Right atrium auricular region (tissue), 2 donors: ENCODE measurements at places on chromosomes 1 and 21.

DNA sequence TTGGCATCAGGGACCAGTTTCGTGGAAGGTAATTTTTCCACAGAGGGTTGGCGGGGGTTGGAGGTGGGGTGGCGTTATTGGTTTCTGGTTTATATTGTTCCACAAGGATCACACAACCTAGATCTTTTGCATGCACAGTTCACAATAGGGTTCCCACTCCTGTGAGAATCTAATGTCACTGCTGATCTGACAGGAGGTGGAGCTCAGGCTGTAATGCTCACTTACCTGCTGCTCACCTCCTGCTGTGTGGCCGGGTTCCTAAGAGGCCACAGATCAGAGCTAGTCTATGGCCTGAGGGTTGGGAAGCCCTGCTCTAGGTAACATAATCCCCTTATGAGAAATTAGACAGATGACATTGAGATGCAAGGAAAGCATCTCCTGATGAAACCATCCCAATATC is 12.6 kb downstream of the GBP5 start:
- no peak for DNase-seq

GRCh38 chr1:167573035-167573434 is 19.5 kb upstream of the CREG1 start:
- DNase-seq, result no peak

- DNase-seq, result peak; percentile 30
These were observed 11.4 kb downstream of the SLC5A9 start for GRCh38 chr1:48233666-48234485.

- DNase-seq, result no peak
These were observed 13.5 kb upstream of the RNF186 start for GRCh38 chr1:19828546-19828945.

DNA sequence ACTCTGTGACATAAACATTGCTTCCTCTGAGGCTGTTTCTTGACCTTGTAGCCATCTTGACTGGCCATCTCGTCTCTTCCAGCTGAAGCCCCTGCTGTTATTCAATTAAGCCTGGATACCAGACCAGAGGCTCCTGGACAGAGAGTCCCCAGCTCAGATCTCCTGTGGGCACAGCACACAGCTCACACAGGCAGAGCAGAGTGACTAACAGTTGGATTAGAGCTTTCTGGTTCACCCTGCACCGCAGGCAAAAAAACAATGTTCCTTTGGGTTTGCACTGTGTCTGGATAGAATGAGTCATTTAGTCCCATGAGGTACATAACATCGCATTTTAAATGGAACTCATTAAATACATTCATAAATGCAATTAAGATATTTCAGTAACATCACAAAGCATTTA is 33.4 kb upstream of the USH2A start:
- DNase-seq, result no peak

DNA sequence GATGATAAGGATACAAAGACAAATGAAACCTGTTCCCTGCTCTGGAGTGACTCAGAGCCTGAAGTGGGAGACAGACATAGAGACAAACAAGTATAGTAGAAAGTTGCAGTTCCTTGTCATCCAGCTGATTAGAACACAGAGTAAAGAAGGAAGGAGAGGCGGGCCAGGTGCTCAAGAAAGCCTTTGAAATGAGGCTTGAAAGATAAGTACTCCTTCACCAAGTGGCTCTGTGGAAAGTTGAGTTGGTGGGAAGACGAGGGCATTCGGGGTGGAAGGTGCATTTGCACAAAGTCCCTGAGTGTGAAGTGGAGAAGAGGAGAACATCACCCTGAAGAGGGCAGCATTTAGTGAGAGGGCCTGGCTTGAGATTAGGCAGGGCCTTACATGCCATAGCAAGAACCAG is 17.0 kb downstream of the MARK1 start:
- no peak for DNase-seq

DNA sequence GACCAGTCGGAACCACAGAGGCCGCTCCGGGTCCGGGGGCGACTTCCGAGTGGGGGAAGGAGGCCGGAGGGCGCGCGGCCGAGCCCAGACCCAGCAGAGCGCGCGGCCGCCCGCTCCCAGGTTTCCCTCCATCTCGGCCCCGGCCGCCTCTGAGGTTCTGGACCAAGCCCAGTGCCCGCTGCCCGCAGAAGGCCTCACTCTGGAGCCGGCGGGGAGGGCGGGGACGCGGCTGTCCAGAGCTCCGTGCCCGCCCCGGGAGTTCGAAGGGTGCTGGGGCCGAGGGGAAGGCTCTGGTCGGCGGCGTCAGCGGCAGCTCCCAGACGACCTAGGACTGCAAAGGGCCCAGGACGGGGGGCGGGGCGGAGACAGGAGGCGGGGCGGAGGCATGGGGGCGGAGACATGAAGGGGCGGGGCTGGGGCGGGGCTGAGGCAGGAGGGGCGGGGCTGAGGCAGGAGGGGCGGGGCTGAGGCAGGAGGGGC is 48.0 kb upstream of the SLC19A1 start:
- DNase-seq, result no peak

- DNase-seq, result no peak
These were observed 33.0 kb downstream of the ZNF496 start for GRCh38 chr1:247298701-247299100.

GRCh38 chr21:45228171-45228641 is 59.5 kb downstream of the POFUT2 start:
- DNase-seq, result peak; percentile 75

- DNase-seq, result no peak
These were observed 33.7 kb downstream of the CDCA8 start for GRCh38 chr1:37725851-37726613.

- DNase-seq, result no peak
These were observed 17.0 kb downstream of the MX2 start for GRCh38 chr21:41378849-41379248.

GRCh38 chr1:150259758-150260669 is 2.4 kb downstream of the CA14 start:
- DNase-seq, result no peak

- DNase-seq, result no peak
These were observed 140.1 kb upstream of the NFIA start for GRCh38 chr1:60942291-60942690.

DNA sequence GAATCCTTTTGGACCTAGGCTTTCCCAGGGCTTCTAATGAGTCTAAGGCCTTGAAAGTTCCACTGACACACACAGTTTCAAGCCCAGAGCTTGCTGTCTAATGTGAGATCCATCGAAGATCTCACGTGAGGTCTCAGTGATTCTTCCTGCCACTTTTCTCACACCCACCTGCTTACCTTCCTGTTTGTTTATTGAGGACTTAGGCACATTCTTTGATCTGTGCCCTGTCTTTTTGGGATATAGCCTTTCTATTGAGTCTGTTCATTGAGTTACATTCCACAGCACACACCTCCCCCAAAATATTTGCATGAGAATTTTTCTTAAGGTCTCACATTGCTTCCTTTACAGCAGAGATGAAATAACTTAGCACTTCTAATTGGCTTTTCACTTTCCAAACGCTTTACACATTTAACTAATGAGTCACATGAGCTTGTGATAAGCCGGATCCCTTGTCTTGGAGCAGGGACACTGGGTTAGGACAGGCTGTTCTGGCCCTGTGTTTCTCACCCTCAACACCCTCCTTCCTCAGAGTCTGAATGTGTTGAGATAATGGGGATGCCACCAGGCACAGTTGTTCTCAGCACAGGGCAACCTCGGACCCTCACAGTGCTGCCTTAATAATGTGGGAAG is 288.3 kb downstream of the TM2D1 start:
- DNase-seq, result peak; percentile 82

GRCh38 chr1:23163395-23163794 is 5.3 kb downstream of the LUZP1 start:
- no peak for DNase-seq

DNA sequence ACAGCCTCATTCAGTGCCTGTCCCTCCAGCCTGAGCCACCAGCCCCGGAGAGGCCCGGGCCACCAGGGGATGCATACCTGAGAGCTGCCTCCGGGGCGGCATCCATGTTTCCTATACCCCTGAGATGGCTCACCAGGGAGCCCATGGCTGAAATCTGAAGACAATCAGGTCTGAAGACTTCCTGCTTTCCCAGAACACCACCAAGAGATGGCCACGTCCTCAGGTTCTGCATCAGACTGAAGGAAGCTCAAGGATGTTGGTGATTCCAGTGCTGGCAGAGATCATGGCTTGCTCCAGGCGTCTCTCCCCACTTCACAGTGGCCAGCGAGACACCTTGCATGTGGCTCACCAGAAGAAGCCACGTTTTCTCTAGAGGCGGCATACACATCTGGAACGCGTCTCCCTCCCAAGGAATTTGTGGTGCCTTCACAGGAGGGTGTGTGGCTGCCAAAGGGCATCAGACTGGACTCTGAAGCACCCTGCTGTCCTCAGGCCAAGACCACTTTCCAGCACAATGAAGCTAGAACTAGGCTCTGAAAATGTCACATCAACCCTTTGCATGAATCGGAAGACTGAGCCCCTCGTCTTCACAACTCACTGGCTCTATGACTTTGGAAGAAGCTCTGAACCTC is 170.7 kb upstream of the IRF2BP2 start:
- peak; percentile 62 for DNase-seq

DNA sequence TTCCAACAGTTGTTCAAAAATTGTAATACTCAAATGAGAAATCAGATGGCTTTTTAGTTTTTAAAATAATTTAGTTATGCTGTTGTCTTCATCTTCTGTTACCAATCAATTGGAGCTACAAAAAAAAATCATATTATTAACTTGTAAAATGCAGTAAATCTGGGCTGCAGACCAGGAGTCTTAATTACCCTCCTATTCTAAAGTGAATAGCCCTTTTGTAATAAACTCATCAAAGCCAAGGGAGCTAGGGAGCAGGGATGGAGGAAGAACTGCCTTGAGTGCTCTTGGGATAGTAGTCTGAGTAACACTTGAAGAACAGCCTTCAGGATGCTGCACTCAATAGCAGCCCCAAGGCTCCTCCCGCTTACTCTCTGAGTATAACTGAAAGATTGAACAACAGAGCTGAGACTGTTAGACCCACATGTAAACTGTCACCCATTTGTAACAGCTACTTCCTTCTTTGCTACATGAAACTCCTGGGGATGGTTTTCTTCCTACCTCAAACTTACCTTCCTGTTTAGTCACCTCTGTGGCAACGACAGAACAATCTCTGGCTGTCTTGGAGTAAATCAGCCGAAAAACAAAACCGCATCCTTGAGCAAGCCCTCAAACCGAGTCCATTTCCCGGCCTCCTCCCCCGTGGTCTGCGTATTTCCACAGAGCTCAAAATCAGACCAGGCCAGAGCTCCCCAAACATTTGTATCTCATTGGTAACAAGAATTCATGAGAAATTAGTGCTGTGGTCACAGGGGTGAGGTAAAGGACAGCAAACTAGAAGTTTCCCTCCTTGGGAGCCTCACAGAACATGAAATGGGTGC is 55.9 kb downstream of the CD58 start:
- DNase-seq, result no peak

GRCh38 chr1:246091477-246091876 is 415.6 kb downstream of the SMYD3 start:
- no peak for DNase-seq

DNA sequence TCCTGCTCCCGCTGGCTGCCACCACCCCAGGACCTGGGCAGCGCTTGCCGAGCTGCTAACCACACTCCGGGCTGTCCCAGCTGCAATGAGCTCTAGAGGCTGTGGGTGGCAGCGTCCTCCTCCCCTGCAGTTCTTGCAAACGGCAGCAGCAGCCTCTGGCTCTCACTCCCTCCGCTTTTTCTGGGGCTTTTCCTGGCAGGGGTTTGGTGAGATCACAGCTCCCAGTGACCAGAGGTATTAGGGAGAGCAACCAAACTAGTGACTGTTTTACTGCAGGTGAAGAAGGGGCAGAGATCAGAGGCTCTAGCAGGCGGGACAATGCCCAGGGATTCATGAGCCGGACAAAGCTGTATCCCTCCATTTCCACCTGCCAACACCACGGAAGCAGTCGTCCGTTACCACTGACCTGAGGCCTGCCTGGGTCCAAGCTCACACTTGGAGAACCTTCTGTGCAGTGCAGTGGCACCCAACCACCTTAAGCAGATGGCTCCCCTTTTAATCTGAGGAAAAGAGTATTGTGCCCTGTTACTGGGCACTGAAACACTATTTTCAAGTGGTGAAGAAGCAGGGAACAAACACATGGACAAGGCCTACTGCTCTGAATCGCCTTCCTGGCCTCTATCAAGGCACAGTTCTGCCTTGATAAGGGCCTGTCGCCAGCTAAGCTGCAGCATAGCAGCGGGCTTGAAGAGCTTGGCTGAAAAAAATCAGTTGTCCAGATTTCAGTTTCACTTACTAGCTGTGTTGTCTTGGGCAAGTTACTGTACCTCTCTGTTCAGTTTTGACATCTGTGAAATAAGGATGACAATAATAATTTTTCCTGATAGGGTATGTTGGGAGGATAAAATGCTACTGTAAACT is at the start of gene F5:
Gene F5 (minus strand): TSS at position 87 of the 861 bp plus-strand sequence. CDS start 95 bp downstream, outside the sequence.
- peak; percentile 84 for DNase-seq

DNA sequence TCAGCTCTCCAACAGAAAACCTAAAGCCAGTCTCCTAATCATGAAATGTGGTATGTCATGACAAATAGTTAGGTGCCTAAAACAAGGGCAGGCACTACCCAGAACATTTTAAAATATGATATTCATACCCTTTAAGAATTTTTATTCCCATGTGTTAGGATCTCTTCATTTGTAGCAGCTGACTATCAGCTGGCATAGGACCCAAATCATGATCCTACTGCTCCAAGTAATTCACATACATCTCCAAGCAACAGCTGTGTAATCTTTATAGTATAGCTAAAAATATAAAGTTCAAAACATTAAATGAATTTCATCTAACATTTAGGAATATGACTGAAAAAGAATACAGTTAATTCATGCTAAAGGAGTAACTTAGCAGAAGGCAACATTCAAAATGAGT is 57.5 kb downstream of the ENAH start:
- DNase-seq, result no peak

GRCh38 chr1:243487649-243488227 is 231.9 kb downstream of the SDCCAG8 start:
- no peak for DNase-seq

- DNase-seq, result peak; percentile 60
These were observed 361 bp downstream of the DDAH1 start for GRCh38 chr1:85464497-85465098.

DNA sequence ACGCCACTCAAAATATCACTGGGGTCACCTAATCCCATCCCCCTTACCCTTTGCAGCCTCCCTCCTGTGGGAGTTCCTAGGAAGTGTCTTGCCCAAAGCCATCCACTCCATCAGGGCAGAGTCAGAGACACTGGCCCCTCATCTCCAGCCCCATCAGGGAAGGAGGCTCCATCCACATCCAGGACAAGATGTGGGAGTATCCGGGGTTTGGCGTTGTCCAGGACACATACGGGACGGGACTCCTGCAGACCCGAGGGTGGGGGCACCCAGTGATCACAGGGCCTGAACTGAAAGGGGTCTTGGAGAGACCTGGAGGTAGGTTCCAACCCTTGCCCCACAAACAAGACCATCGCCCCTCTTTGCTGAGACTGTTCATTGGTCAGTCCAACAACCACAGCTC is 348.2 kb downstream of the MATN1 start:
- DNase-seq, result peak; percentile 21

- no peak for DNase-seq
These were observed 458 bp downstream of the ZC3H12A start for GRCh38 chr1:37474697-37475379.

GRCh38 chr1:18602533-18603211 is 28.0 kb upstream of the PAX7 start:
- no peak for DNase-seq

DNA sequence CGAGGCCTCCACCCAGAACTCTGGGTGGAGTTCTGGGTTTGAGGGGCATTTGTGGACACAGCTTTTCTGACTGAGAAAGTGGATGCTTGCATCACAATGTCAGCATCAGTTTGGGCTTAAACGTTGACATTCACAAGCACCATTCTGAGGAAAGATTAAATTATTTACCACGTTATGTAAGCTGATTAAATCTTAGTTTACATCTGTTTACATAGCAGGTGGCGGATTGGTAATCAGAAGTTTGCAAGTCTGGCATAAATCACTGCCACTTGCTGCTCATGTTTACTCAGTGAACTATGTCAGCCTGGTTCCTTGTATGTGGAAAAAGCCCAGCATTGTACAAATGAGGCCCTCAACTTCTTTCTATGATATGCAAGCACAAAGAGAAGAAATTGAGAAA is 310.1 kb downstream of the PAPPA2 start:
- DNase-seq, result no peak
